Foreskin fibroblast (primary cell): ENCODE measurements at places on chromosomes 1 and 21.

DNA sequence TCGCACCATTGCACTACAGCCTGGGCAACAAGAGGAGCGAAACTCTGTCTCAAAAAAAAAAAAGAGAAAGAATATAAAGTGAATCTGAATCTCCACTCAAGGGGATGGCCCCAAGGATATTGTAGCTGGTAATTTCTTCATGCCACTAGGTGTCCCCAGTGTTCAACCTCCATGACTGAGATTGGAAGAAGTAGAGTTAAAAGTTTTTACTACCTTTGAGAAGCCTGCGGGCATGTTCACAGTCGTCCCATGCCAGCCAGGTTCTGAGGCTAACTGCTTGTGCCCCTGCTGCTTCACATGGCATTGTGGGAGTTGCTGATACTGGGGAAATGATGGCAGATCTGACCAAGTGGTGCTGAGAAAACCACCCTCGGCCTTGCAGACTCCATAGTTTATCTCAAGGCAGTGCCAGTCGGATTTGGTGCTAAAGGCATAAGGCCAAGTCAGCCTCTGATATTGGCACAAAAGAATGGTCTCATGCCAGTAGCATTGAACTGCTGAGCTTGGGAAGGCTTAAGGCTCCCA is 10.8 kb upstream of the SHISA4 start:
- DNase-seq = peak; percentile 47

DNA sequence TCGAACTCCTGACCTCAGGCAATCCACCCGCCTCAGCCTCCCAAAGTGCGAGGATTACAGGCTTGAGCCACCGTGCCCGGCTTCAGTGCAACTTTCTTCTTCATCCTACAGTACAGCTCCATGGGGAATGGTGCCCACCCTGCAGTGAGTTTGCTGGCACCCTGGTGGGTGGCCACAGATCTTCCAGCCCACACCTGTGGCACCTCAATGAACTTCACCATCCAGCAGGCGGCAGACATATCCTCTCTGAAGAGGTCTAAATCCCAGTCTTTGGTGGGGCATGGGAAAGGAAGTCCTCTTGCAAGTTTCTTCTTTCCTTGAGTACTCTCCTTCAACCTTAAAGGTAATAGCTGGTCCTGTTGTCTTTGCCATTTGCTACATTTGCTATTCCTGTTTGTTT is 18.1 kb upstream of the ZBTB8A start:
- no peak for DNase-seq

DNA sequence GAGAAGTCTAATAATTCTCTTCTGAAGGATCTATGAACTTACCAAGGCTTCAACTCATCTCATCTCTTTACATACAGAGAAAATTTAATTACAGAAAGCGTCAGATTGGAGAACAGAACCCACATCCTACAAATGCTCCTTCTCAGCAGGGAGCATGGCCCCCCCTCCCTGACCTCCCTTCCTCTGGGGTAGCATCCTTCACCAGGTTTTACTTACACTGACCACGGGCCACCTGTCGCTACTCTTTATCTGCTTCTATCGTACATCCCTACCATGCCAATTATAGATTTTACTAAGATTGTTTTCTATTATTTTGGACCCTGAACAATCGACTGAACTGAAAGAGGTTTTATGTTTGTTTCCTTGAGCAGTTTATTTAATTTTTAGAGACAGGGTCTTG is 25.8 kb downstream of the RIPPLY3 start:
- no peak for DNase-seq

GRCh38 chr1:53582211-53583020 is 123.2 kb downstream of the DMRTB1 start:
- DNase-seq = peak; percentile 26

GRCh38 chr1:36818771-36819170 is 215.5 kb downstream of the GRIK3 start:
- DNase-seq = no peak

DNA sequence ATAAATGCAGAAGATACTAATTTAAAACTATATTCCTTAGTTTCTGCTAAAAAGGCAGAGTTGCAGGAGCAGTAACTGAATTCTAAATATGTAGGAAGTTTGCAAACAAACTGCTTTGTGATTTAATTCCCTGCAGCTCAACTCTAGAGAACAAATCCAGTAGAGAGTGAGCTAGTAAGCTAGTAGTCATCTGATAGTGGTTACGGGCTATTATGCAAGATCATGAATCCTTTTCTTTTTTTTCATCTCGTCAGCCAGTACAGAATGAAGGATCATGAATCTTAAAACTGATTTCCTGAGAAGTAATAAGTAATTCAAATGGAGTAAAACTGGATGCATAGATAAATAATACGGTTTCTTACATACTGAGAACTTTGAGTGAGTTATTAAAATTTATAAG is 3.3 kb downstream of the DPH5 start:
- peak; percentile 64 for DNase-seq

DNA sequence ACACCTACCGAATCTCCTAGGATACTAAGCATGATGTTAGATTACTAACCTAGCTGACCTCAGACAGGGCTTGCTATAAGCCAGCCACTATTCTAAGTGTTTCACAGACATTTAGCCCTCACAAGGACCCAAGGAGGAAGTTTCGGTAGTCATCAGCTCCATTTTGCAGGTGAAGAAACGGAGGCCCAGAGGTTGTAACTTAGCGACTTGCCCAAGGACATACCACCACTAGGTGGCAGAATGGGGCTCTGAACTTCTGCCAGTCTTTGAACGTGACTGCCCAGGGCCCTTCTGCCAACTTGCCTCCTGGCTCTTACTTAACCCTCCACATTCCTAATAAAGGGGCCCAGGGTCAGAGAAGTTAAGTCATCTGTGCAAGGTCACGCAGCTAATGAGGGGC is 283.5 kb downstream of the C1orf94 start:
- no peak for DNase-seq

GRCh38 chr21:29172282-29172681 is 41.8 kb downstream of the MAP3K7CL start:
- DNase-seq = no peak

GRCh38 chr1:182003025-182003725 is 58.3 kb downstream of the ZNF648 start:
- DNase-seq = no peak

GRCh38 chr1:224867715-224868114 is 61.8 kb upstream of the DNAH14 start:
- DNase-seq = peak; percentile 46

DNA sequence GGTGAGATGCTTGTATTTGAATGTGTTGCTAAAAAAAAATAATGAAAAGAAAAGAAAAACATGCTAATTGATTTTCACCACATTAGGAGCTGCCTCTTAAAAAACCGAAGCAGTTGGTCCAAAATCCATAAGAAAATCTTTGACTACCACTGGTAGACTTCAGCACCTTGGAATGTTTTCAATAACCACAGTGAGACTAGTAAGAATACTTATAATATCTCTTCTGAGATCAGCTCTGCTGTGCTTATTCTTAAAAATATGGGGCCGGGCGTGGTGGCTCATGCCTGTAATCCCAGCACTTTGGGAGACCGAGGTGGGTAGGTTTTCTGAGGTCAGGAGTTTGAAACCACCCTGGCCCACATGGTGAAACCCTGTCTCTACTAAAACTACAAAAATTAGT is 15.1 kb downstream of the NFYC start:
- peak; percentile 39 for DNase-seq

DNA sequence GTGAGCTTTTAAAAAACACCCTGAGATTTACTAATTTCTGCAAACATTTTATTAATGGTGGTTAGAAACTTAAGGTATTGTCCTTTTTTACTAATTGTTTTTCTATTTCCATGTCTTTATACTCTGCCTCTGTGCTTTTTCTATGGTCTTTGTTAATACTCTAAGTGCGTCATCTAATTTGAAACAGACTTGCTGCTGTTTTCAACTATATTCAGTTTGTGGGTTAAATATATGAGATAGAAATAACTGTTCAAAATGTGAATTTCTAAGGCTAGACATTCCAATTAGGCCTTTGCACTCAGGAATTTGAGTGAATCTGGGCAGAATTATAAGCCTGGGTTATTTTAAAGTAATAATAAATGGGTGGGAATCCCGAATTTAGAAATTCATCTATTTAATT is 82.4 kb upstream of the COL11A1 start:
- DNase-seq = peak; percentile 51

GRCh38 chr1:219498666-219499065 is 114.2 kb downstream of the ZC3H11B start:
- DNase-seq = peak; percentile 72

DNA sequence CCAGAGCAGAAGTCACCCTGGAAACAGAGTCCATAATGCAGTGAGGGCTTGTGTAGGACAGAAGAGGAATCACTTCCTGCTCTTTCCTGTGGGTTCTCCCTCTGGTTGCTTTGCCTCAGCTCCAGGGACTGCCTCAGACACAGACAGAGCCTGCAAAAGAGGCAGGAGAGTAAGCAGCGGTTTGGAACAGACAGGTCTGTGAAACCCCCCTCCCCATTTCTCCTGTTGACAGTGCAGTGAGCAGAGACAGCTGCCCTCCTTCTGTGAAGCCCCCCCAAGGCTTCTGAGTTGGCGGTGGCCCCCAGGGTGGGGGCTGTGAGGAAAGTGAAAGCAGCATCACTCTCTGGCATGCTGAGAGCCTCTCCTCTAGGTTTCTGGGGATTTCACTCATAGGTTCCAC is 53.0 kb downstream of the MAB21L3 start:
- DNase-seq = no peak

GRCh38 chr1:94596260-94596659 is 54.7 kb upstream of the F3 start:
- no peak for DNase-seq
